ENCODE measurements at places on chromosomes 6 and 20.
A peak's percentile ranks its signal among the peaks of the same experiment; 100 is the strongest.

DNA sequence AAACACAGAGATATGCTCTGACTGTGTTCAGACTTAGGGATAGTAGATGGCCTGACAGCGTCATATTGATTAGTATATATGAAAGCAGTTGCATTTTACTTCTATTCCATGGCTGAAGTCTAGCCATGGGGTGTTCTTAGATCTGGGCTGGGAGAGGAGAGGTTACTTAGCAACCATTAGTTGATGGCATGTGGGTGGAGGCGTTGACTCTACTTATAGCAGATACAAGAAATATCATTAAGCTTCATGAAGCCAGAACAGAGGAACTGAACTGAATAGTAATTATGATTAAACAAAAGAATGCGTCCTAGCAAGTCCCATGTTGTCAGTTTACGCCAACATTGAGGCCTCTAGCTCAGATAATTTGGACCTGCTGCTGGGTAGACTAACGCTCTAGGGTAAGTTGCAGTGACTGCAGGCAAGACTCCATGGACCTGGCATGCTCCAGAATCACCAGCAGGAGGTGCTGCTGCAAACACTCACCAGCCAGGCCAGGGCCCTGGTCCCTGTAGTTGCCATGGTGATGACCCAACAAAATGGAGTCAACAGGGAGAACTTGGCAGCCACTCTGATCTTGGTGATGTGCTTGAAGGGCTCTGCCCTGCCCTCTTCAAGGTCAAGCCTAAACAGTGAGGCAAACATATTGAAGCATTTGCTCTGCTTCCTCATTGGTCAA is 477.3 kb downstream of the PREX1 start:
- no peak for DNase-seq

DNA sequence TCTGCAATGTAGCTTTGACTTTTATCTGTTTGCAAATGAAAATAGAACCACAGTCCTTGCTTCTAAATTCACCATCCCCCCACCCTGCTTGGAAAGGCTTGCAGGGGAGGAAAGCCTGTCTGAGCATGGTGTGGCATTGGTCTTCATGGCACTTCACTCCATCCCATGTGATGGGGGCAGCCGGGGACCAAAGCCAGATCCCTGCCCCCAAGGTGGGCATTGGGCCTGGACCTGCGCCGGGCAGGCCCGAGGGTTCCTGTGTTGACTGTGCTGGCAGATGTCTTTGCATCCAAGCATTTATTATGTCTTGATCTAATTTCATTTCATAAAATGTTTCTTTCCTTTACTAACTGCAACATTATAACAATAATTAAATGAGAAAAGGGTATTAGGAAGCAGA is 120.0 kb downstream of the SYNDIG1 start:
- DNase-seq, result no peak

DNA sequence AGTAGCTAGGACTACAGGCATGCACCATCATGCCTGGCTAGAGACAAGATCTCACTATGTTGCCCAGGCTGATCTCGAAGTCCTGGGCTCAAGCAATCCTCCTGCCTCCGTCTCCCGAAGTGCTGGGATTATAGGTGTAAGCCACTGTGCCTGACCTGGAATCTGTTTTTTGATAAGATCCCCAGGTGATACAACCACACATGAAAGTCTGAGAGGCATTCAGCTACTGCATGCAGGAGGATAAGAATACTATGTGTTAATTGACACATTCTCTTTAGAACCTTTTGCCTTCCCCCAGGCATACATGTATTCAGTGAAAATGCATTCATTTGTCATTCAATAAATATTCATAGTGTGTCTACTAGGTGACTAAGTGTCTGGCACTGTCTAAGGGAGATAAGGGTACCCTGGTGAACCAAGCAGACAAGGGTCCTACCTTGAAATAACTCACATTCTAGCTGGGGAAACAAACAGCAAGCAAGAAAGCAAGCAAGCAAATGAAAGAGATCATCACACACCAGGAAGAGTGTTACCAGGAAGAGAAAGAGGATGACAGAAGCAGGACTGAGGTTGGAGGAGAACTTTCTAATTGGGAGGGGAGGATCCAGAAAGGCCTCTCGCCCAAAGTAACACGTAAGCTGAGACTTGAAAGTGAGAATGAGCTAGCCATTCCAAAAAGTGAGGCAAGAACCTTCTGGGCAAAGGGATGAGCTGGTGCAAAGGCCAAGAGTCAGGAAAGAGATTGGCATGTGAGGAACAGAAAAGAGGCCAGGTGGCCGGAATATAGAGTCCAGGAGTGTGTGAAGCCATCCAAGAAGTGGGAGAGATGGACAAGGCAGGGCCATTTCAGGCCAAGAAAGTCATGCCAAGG is 6.5 kb downstream of the GFOD1 start:
- no peak for DNase-seq

DNA sequence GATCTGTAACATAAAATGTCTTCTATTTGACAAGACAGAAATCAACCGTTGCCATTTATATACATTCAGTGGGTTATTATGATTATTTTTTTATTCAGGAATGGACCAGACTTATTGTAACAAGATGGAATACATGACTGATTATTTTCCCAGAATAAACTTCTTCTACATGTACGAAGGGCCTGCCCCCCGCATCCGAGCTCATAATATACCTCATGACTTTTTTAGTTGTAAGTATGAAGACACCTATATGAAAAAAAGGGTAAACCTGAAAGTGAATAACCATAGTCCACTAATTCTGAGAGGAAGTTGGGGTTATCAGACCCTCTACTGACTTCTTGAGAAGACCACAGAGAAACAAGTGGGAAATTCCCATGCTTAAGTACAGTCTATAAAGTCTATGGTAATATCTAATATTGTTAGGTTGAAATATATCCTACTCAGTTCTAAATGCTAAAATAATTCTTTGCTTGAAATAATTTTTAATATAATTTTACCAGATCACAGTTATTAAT is 15.9 kb downstream of the OR2A4 start:
- no peak for DNase-seq

GRCh38 chr6:108762394-108762793 is 85.8 kb upstream of the ARMC2 start:
- DNase-seq, result no peak

GRCh38 chr6:12297363-12298016 is 7.3 kb downstream of the EDN1 start:
- DNase-seq, result no peak

DNA sequence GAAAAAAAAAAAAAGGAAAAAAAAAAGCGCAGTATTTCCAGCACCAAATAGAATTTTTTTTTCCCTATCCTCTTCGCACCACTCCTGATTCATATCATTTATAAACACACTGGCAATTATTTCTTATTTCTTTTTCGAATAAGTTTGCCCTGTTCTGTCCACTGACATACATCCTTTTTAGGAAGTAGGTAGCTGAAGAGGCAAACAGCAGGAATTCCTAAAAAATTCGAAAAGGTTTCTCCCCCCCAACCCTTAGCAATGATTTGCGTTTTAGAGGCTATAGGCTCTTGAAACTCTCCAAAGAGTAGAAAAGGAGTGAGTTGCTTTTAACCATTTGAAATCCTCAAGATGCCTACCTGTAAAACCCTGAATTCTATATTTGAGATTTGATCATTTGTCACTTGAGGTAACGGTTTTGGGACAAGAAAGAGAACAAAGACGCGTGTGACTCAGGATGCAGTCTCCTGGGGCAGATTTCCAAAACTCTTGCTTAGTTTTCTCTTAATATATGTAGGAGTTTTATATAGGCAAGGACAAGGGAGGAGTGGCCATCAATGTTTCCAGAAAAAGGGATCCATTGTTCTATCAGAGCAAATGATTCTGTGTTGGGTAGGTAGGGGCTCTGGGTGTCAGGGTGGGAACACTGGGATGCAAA is 531 bp upstream of the CCN2 start:
- DNase-seq, result no peak

DNA sequence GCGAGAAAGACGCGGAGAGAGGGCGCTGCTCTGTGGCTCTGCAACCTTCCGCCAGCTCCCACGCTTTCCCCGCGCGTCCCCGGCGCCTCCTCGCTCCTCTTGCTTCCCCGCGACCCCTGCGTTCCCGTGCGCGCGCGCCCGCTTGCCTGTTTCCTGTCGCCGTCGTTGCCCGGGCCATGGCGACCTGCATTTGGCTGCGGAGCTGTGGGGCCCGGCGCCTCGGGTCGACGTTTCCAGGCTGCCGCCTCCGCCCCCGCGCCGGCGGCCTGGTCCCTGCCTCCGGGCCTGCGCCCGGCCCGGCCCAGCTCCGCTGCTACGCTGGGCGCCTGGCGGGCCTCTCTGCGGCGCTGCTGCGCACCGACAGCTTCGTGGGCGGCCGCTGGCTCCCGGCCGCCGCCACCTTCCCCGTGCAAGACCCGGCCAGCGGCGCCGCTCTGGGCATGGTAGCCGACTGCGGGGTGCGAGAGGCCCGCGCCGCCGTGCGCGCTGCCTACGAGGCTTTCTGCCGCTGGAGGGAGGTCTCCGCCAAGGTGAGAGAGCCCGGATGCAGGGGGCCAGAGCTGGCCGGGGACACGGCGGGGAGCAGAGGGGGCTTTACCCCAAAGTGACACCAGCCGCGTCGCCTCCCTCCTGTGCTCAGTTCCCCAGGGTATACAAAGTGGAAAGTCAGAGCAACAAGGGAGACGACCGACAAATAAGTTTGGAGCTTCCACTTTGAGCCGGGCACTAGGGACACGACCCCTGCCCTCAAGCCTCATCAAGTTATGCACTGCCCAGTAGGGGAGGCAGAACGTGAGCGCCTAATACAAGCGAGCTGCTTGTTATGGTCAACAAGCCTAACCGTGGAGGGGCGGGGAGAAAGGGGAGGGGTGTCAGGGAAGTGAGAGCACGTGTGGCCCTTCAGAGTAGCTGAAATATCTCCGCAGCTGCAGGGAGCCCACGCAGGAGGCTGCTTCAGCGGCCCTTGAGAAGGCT is at the start of gene ALDH5A1:
Gene ALDH5A1, plus strand, starts transcription at position 149 of the 975 bp plus-strand sequence. Its CDS starts 28 bp downstream, at position 177.
- peak; percentile 78 for DNase-seq

GRCh38 chr6:132934496-132934895 is 120.1 kb downstream of the RPS12 start:
- DNase-seq, result no peak

DNA sequence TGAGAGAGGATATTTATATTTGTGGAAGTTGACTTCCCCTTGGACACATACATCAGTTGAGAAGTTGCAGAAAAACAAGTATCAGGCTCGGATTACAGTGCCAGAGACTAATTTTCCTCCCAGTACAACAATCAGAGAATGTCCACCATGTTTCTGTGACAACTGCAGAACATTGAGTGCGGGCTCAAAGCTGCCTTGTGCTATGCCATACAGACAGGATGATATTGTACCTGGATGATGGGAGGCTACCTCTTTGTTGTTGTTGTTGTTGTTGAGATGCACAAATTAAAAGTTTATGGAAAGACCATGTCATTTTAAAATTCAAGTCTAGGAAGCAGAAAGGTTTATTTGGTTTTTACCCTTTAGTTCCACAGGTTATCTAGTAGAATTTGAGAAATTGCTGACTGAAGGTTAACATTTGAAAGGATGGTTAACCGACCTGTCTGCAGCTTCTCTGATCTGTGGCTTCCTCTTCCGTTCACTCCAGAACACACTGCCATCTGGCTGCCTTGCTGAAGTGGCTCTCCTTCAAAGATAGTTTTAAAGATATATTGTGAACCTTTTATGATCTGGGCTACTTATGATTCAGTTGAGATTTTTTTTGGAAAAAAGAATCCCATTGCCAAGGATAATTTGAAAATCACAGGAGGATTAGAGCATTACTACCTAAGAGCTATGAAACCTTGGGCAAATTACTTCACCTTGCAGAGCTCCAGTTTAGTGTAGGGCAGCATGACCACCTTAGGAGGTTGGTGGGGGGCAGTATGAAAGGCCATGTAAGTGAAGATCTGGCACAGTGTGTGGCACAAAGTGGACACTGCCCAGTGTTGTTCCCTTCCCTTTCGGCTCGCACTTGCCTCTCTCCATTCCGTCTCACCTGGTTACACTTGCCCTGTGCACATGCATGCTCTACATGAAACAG is 15.9 kb downstream of the TMEM200A start:
- DNase-seq, result no peak

GRCh38 chr20:24938498-24938897 is 10.6 kb upstream of the CST7 start:
- no peak for DNase-seq

- no peak for DNase-seq
Measured at GRCh38 chr6:160519603-160520042, 144.5 kb downstream of the LPA start.

DNA sequence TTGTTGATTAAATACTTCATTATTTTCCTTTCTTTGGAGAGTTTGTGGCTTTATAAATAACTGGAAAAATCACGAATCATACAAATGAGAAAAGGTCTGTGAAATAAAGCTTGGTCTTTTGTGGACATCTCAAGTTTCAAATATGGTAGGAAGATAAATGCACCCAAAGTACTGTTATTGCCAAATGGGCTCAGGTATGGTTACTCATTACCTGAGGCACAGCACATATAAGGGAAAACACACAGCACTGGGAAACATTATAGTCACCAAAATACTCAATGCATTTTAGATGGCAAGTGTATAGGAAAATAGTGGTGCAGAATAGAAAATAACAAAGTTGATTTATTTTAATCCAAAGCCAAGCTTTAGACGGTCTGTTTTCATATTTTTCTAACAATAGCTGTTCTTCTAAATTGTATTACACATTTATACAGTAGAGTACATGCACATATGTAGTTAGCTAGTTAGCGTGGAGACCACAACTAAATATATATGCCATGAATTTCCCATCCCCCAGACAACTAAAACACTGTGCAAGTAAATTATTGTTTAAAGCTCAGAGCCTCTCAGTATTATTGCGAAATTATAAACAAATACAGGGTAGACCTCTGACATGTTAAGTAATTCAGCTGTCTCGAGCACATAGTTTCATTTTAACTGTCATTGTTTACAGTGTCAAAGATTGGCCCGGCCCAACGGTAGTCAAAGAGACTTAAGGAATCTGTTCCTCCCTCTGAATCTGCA is 336.0 kb downstream of the SYNE1 start:
- DNase-seq, result no peak

GRCh38 chr20:16701296-16701695 is 28.5 kb upstream of the SNRPB2 start:
- peak; percentile 8 for DNase-seq

- no peak for DNase-seq
Measured at GRCh38 chr6:56790414-56790813, 147.7 kb upstream of the DST start.

DNA sequence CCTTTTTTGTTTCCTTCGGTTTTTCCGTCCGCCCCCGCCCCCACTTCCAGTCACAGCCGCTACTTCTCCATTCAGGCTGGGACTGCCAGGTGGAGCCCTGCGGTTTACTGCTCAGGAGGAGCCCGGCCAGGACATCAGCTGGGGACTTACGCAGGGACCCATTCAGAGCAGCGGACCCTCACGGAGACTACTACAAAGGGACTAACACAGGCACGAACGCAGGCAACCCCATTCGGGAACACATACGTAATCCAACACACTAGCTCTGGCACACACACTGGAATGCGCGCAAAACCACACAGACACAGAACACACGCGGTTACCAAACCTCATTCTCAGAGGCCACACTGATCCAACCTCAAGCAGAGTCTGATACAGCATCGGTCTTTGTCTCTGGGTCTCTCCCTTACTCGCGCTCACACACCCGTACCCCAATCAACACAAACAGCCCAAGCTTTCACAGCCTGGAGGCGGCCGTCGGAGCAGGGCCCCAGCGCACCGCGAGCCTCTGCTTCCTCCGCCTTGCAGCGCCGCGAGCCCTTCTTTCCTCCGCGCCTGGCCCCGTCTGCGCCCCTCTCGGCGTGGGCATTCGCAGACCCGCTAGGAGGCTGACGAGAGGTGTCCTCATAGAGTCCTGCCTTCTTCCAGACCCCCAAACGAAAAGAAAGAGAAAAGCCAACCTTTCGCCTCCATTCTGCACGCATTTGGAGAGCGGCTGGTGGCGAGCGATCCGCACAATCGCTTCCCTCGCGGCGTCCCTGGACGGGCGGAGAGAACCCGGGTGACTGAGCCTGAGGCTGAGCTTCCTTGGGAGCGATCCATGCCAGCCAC is 1.1 kb upstream of the SLC32A1 start:
- no peak for DNase-seq

- no peak for DNase-seq
Measured at GRCh38 chr6:56378507-56378906, 131.1 kb upstream of the COL21A1 start.
